ENCODE measurements at places on chromosomes 6 and 20. TPM values are rescaled to one million over a fixed set of nuclear protein-coding genes. Genes with fewer than 3 reads are reported as not detected.

PPP1R11 gene
- 29.0 TPM for total RNA-seq

C20orf144 gene
- total RNA-seq = 0.21 TPM

POM121L2 gene
- total RNA-seq = not detected

ENPP5 gene
- 0.42 TPM for total RNA-seq

CALHM6 gene
- total RNA-seq = 19.7 TPM

HTR1E gene
- not detected for total RNA-seq

ID4 gene
- total RNA-seq = not detected

COL21A1 gene
- total RNA-seq = not detected

CLDN20 gene
- total RNA-seq = not detected
